ENCODE measurements at places on chromosomes 5 and 9.
A peak's percentile ranks its signal among the peaks of the same experiment; 100 is the strongest.

- DNase-seq, result no peak
Observed at GRCh38 chr9:126545106-126545505, 68.6 kb upstream of the LMX1B start.

DNA sequence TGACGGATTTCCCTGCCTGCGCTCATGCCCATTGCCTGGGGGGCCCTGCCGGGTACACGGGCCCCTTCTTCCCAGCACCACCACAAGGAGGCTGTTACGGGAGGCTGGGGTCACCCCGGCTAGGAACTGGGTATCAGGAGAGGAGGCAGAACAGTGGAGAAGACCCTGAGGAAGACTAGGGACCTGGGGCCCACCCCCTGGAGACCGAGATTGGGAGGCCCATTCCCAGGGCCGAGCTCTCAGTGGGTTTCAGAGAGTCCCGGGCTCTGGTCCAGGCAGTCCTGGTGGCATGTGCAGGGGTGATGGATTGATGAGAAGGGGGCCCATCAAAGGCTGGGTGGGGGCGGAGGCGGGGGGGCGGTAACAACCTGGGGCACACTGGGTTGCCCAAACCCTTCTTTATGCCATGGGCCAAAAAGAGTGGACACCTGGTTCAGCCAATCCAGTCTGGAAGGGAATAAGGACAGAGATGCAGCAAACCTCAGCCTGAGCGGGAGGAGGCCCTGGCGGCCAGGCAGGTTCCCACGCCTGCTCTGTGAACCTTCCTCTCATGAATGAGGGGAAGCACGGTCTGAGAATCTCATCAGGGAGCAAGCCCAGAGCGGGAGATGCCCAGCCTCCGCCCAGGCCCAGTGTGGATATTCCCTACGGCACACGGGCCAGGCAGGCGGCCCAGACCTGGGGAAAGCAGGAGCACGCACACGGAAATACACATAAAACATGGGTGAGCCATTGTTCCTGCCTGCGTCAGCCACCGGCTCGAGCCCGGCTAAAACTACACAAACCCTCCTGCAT is 785 bp upstream of the P4HA2 start:
- DNase-seq, result no peak

GRCh38 chr5:150299571-150300327 is 3.0 kb downstream of the ARSI start:
- DNase-seq, result no peak

DNA sequence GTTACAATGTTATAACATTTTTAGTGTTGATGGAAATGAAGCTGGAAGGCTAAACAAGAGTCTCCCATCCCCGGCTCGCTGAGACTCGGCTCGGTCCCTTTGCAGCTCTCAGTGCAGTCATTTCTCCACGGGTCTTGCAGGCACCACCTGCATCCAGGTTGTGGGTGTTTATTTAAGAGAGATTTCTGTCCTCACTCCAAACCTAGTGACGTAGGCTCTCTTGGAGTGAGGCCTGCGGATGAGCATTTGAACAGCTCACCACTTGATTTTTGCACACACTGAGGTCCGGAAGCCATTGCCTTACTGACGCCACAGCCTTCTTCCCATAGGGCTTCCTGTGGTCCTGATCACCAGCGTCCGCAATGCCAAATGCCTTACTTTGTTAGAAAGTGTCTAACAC is 197.7 kb upstream of the OTULINL start:
- no peak for DNase-seq

GRCh38 chr5:103016167-103016566 is 103.8 kb downstream of the GIN1 start:
- no peak for DNase-seq

- DNase-seq, result no peak
Observed at GRCh38 chr9:27719711-27720110, 146.4 kb upstream of the C9orf72 start.

DNA sequence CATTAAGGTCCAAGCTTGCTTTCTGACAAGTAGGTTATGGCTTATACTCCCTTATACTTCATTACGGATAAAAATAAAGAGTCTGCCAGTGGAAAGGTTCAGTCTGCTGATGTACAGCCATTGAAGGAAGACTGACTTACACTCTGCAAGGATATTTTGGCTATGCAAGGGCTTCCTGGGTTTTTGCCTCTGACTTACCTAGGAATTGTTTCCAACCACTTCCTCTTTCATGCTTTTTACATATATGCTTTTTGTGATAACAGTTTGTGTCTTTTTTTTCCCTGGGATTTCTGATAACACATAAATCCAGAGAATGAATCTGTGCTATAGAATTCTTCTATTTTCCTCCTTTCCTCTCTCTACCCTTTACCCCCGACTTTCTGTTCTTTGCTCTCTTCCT is 16.8 kb downstream of the ISOC1 start:
- DNase-seq, result no peak

GRCh38 chr9:76415154-76415553 is 20.9 kb upstream of the RFK start:
- DNase-seq, result no peak

- DNase-seq, result no peak
Observed at GRCh38 chr9:99947395-99947794, 40.9 kb downstream of the STX17 start.

DNA sequence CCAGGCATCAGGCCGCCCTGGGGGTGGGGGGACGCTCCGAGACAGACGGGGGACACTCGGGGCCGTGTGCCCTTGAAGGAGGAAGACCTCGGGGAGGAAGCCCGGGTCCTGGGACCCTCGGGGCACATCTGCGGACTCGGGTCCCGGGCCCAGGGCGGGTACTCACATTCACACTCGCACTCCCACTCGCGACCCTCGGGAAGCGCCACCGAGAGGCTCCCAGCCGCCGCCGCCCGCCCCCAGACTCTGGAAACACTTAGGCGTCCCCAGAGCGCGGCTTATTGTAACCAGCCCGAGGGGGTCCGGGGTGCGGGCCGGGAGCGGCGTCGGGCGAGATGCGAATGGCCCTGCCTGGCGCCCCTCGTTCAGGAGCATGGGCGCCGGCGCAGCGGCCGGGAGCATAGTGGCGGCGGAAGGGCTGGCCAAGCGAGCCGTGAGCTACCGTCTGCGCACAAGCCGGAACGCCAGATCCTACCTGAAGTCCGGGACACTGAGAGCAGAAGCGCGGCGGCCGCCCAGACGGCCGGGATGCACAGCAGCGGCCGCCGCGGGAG is 559 bp downstream of the ROR2 start:
- no peak for DNase-seq

- no peak for DNase-seq
Observed at GRCh38 chr5:139954022-139954421, 89.1 kb downstream of the NRG2 start.

DNA sequence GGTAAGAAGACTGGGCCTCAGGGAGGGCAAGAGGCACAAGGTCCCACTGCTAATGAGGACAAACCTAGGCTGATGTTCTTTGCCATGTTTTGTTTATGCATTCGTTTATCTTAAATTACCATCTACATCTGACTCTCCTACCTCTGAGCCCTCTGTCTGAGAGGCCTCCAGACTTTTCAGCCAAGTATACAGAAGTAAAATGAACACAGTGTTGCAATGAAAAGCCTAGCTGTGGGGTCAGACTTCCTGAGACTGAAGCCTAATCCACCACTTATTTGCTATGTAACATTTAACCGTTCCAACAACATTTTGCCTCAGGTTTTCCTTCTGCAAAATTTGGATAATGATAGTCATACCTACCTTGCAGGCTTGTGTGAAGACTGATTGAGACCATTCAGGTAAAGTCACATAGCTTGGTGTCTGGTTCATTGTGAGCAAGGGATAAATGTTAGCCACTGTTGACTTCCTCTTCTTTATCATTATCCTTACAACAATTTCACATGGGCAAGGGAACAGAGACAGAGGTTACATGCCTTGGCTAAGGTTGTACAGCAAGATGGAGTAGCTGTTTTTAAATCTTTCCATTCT is 374.9 kb upstream of the CLINT1 start:
- no peak for DNase-seq

DNA sequence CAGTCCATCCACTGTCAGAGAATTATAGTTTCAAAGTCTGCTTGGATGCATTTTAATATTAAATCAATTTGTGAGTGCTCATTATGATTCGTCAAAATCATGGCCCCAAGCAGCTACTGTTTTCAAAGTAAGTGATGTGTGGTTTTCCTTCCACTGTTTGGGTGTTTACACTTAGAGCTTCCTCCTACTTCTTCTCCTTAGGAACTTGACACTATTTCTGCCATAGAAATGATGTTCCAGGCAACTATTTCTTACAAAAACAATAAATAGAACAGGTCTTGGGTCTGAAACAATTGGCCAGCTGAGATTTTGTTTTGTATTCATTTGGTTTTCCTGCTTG is 132.8 kb upstream of the RAI14 start:
- DNase-seq, result no peak

- no peak for DNase-seq
Observed at GRCh38 chr5:66307647-66308241, 163.6 kb downstream of the SREK1 start.

- DNase-seq, result no peak
Observed at GRCh38 chr5:173232499-173233346, 2.3 kb downstream of the NKX2-5 start.

DNA sequence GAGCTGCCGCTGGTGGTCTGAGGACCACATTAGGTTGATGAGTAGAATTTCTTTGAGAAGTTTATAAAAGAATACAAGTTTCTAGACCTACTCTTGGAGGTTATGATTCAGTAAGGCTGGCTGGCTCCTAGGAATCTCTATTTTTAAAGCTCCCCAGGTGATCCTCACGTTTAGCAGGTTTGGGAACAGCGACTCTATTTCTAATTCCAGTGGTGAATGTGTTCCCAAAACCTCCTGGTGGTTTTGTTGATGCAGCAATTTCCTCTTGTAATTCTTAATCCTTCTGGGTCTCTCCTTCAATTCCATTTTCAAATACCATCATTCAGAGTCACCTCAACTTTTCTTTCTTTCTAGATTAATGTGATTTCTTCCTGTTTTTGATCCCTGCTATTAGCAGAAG is 215.9 kb upstream of the RFX3 start:
- no peak for DNase-seq

DNA sequence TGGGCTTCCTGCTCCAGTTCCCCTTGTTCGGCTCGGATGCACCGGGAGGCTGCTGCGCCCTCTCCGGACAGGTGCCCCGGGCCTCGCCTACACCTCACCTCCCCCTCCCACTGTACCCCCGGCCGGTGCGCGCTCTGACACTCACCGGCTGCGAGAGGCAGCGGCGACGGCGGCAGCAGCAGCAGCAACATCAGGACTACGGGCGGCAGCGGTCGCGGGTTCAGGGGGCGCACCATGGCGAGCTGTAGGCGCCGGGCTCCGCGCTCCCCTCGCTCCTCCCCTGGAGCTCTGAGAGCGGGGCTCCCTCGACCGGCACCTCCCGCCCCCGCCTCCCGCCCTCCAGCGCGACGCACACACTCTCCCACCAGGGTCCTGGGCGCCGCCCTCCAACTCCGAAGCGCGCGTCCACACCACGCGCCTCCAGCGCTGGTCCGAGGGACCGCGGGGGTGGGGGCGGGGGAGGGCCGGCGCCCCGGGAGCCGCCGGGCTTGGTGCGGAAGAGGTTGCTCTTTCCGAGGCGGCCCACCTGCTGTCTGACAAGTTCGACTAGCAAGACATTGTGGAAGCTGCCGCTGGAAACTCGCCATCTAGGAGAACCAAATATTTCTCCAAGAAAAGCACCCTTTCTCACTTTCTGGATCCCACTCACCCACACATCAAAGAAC is at the start of gene GFRA3:
Gene GFRA3, minus strand, starts transcription at position 433 of the 665 bp plus-strand sequence. Its CDS starts 197 bp downstream, at position 236.
- peak; percentile 4 for DNase-seq

DNA sequence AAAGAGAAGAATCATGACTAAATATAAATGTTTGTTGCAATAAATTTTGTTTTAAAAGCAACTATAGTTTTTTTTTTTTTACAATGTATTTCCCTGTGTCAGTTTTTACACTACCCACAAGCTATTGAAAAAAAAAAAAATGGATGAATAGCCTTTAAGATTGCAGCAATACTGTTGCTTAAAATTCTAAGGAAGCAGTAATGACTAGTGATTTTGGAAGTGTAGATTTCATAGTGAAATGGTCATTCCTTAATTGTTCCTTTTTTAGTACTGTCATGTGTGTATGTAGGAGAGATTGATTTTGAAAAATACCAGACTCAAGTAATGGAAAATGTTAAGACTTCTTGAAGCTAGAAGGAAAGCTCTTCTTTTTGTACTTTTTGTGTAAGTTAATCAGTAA is 53.1 kb downstream of the NDUFS4 start:
- no peak for DNase-seq

DNA sequence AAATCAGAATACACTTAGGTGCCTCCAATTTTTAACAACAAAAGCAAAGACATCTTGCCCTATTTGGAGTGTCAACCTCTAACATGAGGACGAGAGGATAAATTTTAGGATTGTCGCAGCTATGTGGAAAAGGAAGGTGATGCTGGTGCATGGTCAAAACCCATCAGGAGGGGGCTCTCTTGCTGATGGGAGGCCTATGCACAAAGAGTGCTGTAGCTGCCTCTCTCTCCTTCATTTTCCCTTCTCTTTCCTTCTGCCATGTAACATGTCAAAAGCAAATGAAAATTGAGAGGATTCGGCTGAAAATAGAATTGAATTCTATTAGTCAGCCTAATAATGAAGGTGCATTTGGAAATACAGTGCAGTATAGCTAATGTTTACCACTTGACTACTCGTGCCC is 578.7 kb upstream of the ZNF462 start:
- DNase-seq, result no peak

DNA sequence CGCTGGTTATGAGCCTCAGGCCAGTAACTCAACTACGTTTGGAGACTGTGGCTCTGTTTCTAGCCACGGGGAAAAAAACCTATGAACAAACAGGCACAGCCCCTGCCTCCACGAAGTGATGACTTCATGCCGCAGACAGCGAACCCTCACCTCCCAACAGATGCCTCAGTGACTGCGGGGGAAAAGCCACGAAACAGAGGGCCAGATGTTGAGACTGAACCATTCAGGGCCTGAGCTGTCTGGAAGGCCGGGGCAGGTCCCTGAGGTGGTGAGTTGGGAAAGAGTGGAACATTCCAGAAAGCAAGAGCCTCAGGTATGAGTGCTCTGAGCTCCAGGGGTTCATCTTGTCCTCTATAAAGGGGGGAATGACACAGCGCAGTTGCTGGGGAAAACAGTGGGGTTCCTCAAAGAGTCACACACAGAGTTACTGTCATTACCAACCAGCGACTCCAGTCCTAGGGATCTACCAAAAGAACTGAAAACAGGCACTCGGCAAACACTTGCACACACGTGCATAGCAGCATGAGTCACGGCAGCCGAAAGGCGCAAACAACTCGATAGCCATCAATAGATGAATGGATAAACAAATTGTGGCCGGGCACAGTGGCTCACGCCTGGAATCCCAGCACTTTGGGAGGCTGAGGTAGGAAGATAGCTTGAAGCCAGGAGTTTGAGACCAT is 15.3 kb downstream of the PLPP7 start:
- DNase-seq, result no peak

DNA sequence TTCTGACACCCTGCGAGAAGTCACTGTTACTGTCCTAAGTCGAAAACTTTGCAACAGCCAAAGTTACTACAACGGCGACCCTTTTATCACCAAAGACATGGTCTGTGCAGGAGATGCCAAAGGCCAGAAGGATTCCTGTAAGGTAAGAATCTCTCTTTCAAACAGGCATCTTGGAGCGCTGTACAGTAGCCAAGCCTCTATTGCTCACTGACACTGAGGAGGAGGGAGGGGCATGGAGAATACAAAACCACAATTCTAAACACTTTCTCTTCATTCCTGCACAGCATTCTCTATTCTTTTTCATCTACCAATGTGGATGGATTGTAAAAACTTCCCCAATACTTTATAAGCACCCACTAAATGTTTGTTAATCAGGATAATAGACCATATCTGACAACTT is 7.4 kb downstream of the GZMK start:
- no peak for DNase-seq

- no peak for DNase-seq
Observed at GRCh38 chr5:155786108-155786507, 540.9 kb upstream of the SGCD start.

GRCh38 chr9:974031-974995 is 2.1 kb upstream of the DMRT3 start:
- DNase-seq, result no peak

Measured in activated gamma-delta T cell treated with Interleukin-2 at 50 U/mL for 16 hours (primary cell).